ENCODE measurements at places on chromosomes 7 and 10.

DNA sequence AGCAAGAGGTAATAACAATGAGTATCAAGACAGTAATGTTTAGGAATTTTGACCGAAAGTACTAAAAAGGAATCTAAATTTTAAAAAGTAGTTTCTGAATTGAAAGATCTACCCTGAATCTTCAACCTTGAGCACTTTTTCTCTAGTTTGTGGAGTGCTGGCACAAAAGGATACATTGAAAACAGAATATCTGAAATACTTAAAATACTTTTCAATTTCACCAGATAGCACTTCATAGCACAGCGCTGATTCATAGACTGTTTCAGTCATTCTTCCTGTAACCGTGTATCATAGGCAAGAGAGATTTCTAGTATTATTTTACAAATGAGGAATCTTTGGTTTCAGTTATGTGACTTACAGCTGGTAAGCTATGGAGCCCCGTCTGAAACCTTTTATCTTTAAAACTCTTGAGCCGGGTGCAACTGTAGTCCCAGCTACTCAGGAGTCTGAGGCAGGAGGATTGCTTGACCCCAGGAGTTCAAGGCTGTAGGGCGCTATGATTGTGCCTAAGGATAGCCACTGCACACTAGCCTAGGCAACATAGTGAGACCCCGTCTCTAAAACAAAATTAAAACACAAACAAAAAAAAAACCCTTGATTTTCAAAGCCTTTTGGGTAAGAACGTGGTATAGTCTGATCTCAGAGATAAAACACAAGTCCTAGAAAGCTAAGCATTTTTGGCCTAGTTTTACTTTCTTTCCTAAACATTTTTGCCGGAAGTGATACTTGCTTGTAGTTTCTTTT, 35.1 kb downstream of the FHIP2A start:
- no peak for DNase-seq

- no peak for DNase-seq
Observed at GRCh38 chr7:23410446-23411183, 59.7 kb downstream of the IGF2BP3 start.

GRCh38 chr7:130154131-130154500, 51.1 kb downstream of the TMEM209 start:
- no peak for DNase-seq

GRCh38 chr7:105880571-105881330, 4.4 kb upstream of the ATXN7L1 start:
- no peak for DNase-seq

- no peak for DNase-seq
Observed at GRCh38 chr7:68840991-68841390, 757.3 kb upstream of the AUTS2 start.

- peak; percentile 11 for DNase-seq
Observed at GRCh38 chr10:128035557-128035973, 90.7 kb downstream of the MKI67 start.

GRCh38 chr10:34670081-34670480, 145.0 kb downstream of the PARD3 start:
- no peak for DNase-seq

GRCh38 chr10:70509757-70510147, 31.2 kb downstream of the PALD1 start:
- no peak for DNase-seq

DNA sequence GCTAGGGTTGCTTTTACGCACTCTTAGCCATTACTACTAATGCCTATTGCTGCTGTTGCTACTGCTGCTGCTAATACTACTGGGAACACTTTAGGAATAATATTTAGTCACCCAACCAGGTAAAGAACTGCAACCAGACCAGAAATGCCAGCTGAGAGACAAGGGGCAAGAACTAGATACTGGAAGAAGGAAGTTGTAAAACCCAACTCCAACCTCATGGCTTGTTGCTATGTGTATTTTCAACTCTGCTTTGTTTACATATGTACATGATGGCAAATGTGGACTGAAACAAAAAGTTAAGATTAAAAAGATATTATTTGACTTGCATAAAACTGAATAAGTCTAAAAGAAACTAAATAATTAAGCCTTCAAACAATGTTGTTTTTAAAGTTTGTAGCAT, 177.7 kb downstream of the GNAT3 start:
- no peak for DNase-seq

DNA sequence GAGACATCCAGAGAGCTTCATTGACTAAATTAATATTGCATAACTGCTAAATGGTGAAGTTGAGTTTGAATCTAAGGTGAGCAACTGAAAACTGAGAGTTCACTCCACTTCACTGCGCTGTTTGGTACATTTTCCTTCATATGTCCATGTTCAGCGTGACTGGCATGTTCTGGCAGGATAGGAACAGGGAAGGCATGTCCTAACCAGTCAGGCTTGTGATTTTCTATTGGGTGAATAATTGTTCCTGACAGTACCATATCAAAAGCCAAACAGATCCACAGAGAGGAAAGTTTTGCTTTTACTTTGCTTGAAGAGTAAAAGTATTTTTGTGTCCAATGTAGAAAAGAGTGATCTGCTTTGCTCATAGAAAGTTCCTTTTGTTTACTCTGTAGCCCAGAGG, 53.2 kb downstream of the WDFY4 start:
- no peak for DNase-seq

- peak; percentile 63 for DNase-seq
Observed at GRCh38 chr7:40700653-40701421, 566.0 kb downstream of the SUGCT start.

GRCh38 chr7:142469696-142470543, 212.1 kb upstream of the PRSS58 start:
- no peak for DNase-seq

DNA sequence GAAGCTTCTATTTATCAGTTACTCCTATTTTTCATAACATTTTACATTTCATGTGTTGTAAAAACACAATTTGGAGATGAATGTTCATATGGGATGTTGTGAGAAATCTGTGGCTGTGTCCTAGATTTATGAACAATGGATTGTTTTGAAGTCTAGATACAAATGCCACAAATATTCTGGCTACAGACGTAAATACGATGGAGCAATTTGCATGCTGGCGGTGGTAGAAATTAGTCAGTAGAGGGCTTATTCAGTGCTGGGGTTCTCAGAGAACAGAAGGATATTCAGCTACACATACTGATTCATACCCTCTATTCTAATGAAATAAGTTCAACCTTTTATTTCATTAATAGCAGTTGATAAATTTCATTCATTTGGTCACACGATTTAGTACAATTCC, 48.8 kb downstream of the PLPP4 start:
- peak; percentile 50 for DNase-seq

DNA sequence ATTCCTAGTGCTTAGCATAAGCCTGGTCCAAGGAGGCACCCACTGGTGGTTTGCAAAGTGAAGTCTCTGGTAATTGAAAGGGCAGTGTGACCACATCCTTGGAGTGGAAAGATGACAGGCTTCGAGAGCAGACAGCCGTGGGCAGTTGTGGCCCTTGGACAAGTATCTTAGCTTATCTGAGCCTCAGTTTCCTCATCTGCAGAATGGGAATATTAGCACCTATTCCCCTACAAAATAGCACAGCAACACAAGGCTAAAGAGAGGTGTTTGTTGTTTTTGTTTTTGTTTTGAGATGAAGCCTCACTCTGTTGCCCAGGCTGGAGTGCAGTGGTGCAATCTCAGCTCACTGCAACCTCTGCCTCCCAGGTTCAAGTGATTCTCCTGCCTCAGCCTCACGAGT, 29.3 kb downstream of the MYL10 start:
- DNase-seq = no peak

DNA sequence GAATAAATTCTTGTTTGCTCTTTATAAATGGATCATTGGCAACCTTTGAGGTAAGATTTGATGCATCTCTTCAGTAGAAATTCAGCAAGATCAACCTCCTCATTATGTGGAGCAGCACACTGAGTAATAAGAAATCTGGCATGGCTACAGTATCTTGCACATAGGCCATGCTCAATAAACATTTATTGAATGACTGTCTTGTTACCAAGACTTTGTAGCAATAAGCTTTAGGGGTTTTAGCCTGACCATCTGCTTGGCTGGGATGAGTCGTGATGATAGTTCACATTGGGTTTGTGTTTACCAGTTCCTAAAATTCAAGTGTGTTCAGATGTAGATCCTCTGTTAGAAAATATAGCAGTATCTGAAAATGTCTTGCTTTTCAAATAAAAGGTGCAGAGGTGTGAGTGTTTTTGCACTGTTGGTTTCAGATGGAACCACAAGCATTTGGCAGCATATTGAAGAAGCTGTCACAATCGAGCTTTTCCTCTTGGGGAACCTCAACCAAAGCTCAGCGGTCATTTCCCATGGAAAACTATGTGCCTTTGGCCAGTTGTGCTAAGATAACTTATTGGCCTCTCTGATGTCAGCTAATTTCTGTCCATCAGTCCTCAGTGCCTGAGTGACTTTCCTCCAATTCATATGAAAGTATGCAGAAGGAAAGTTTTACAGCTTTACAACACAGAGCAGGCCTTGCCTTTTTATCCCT, 442.6 kb downstream of the GFRA1 start:
- no peak for DNase-seq

- DNase-seq = no peak
Observed at GRCh38 chr10:92405419-92405924, 114.5 kb downstream of the MARCHF5 start.

DNA sequence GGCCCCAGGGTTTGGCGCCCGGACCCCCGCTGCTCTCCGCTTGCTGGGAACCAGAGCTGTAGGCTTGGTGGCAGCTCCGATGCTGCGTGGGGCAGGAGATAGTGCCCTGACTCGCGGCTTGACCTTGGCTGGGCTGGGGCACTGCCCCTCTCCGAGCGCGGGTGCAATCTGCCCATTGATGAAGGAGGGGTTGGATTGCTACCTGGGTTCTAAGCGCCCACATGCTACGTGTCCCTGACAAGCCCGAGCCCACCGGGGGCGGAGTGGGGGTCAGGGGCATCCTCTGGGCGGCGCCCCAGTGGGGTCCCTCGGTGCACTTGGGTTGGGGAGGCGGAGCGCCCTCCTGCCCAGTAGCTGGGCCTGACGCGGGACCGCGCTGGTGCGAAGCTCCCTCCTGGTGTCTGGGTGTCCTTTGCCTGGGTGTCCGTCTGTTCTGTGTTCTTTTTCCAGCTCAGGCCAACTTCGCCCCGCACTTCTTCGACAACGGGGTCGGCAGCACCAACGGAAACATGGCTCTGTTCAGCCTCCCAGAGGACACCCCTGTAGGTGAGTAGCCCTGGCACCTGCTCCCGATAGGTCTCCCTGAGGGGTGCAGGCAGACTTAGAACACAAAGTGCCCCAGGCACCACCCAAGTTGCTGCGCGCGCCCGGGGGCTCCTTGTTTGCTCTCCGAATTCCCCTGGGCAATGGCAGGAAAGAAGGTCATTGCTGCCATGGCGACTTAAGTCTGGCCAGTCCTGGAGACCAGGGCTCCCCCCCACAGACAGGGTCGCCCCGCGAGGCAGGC, 900 bp downstream of the CDHR1 start:
- DNase-seq = no peak

DNA sequence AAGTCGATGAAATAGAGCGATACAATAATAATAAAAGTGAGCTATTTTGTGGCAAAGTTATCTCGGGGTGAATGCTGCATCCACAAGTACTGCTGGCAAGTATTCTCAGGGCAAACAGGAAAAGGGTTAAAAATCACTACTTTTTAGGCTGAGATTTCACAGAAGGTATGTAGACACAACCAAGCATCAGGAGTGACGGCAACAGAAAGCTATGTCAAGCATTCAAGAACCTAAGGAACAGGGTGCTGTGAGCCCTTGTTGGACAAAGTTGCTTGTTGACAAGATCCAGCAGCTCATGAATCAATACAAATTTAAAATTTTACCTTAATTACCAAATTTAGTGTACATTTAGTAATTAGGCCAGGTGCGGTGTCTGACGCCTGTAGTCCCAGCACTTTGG, 41.2 kb upstream of the C1QL3 start:
- no peak for DNase-seq

GRCh38 chr7:115632636-115633035, 397.9 kb downstream of the TFEC start:
- no peak for DNase-seq

DNA sequence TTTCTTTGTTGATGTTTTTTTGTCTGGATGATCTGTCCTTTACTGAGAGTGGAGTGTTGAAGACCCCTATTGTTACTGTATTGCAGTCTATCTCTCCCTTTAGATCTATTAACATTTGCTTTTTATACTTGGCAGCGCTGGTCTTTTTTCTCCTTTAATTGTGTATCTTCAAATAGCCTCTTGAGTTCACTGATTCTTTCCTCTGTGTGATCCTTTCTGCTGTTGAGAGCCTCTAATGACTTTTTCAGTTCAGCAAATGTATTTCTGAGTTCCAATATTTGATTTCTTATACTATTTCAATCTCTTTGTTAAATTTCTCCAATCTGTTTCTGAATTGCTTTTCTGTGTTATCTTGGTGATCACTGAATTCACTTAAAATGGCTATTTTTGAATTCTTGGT, 15.4 kb downstream of the R3HCC1L start:
- DNase-seq = no peak

DNA sequence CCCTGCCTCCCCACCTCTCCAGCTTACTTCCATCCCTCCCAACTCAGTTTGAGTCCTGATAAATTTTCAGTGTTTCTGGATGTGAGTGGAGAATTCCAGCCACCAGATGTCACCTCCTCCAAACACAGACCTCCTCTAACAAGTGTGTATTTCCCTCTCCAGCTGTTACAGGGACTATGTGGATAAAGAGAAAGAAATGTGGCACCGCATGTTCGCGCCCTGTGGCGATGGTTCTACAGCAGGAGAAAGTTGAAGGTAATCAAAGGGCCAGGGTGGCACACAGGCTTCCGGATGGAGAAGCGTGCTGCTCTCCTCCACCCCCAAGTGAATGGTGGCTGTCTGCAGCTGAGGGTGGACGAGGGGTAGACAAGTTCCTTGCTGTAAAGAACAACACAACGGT, 14.7 kb downstream of the FKBP6 start:
- peak; percentile 88 for DNase-seq

DNA sequence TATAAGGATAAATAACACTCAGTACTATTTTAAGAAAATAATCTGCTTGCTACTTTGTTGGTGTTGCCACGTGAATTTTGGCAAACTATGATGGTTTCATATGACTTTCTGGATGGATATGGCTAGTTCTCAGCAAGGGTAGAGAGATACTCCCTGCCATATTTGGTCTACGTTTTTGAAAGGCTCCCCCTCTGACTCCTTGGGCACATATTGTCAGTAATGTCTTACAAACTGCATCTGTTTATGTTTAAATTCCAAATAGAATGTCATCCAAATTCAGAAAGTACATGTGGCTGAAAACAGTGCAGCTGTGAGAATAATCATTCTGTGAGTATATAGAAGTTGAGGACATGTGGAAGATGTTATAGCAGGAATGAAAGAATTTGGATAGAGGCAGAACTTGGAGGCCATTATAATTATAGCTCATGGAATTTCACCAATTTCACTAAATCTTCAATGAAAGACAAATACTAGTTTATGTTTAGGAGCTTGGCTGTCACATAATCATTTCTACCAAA, 107.8 kb downstream of the SRI start:
- no peak for DNase-seq

- no peak for DNase-seq
Observed at GRCh38 chr7:70334871-70335270, 736.6 kb downstream of the AUTS2 start.

DNA sequence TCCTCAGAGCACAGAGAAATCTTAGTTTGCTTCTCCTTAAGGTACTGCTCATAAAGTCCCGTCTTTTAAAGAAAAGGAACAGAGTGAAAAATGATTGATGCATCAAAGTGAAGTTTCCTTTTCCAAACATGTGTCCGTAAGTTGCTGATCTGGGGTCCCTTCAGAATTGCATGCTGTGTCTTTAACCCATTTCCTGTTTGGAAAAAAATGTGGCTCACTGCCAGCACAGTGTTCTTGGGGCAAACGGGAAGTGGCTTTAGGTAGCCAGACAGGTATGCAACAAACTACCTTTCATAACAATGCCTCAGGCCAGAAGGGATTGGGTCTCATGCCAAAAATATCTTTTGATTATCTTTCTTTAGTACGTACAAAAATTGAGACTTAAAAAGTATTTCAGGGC, 50.9 kb downstream of the TFAM start:
- DNase-seq = no peak

All from COLO829 (cell line).